Transverse colon (tissue), 4 donors: ENCODE measurements at places on chromosomes 16 and 17. TPM values are rescaled to one million over a fixed set of nuclear protein-coding genes. Genes with fewer than 3 reads are reported as not detected.
A peak's percentile ranks its signal among the peaks of the same experiment; 100 is the strongest.

DNA sequence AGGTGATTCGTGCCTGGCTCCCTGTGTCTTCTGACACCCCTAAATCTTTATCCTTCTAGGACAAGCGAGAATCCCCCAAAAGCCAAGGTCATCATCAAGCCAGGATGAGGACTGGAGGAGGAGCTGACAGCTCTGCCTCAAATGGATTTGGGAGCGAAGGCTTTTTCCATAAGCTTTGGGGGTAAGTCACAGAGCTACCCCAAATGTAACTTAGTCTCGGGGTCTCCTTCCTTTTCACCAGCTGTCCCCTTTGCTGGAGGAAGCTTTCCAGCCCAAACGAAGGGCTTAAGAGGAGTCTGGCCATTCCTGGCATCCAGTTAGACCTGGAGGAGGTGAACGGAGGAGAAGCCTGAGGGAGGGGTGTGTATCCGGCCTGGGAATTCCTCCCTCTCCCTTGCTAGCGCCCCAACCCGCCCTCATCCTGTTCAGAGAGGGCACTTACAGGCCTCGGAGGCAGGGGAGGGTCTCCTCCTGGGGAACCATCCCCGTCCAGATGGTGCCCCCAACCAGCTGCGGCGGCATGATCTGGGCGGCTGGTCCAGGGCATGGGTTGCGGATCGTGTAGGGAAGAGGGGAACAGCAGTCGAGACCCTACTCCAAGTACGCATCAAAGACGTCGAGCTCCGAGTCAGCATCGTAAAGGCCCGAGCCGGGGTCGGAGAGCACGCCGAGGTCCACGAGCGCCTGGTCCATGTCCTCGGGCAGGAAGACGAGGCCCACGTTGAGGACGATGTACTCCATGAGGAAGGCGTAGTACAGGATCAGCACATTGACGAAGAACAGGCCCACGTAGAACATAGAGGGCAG, 938 bp downstream of the DEXI start:
- H3K4me3 ChIP-seq, result peak overlapping the region; percentile 96
- peaks cover 41% of the 10 kb centered on the region for H3K4me1 ChIP-seq

DNA sequence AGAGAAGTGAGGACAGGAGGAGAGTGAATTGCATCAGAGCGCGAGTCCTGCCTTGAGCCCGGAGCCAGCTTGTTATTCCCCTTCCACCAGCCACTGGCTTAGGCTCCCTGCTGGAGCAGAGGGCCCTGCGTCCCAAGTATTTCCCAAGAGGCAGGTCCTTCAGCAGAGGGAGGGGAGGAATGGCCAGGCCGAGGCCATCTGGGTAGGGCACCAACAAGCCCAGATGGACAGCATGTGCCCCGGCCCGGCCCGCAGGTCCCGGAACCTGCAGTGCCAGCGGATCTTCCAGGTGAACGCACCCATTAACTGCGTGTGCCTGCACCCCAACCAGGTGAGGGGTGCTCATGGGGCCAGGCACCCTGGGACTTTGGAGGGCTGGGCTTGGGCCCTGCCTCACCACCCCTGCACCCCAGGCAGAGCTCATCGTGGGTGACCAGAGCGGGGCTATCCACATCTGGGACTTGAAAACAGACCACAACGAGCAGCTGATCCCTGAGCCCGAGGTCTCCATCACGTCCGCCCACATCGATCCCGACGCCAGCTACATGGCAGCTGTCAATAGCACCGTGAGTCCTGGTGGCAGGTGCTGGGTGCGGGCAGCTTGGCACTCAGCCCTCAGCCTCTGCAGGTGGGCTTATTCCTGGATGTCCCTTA, 1.7 kb downstream of the MLST8 start:
- H3K27ac ChIP-seq, result no peak overlapping the region
- H3K4me1 ChIP-seq, result peaks cover 19% of the 10 kb centered on the region
- H3K36me3 ChIP-seq, result no peaks in the 10 kb centered on the region

LRRC36 gene
- total RNA-seq, result not detected

DNA sequence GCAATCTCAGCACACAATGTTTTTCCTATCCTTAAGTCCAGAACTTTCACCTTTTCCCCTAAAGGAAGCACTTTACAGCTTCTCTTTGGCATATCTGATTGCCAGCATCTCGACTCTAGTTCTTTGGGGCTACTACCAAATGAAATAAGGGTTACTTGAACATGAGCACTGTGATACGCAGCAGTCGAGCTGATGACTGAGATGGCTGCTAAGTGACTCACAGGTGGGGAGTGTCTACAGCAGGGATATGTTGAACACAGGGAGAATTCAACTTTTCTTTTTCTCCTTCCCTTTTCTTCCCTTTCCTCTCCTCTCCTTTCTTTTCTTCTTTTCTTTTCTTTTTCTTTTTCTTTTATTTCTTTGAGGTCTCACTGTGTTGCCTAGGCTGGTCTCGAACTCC, 334.8 kb downstream of the MAF start:
- no peaks in the 10 kb centered on the region for H3K27me3 ChIP-seq
- no peak for DNase-seq
- H3K4me3 ChIP-seq, result no peak overlapping the region

SYT17 gene
- total RNA-seq, result 51.7 TPM

TLCD2 gene
- 48.6 TPM for total RNA-seq

- no peaks in the 10 kb centered on the region for H3K36me3 ChIP-seq
- peak overlapping the region; percentile 42 for H3K4me3 ChIP-seq
- no peaks in the 10 kb centered on the region for H3K27me3 ChIP-seq
Measured at GRCh38 chr17:39208893-39209292, 8.8 kb downstream of the RPL19 start.

- H3K36me3 ChIP-seq, result no peaks in the 10 kb centered on the region
- no peak overlapping the region for H3K4me3 ChIP-seq
Measured at GRCh38 chr16:57893217-57893558, 77.7 kb downstream of the CNGB1 start.

LRRC75A gene
- 67.9 TPM for total RNA-seq

ABCC11 gene
- total RNA-seq, result 0.27 TPM

EMP2 gene
- 48.5 TPM for total RNA-seq

GRCh38 chr16:22055881-22056280, 36.5 kb upstream of the VWA3A start:
- H3K27ac ChIP-seq, result no peak overlapping the region
- no peaks in the 10 kb centered on the region for H3K36me3 ChIP-seq
- H3K4me1 ChIP-seq, result no peaks in the 10 kb centered on the region
- DNase-seq, result no peak
- H3K27me3 ChIP-seq, result no peaks in the 10 kb centered on the region
- H3K4me3 ChIP-seq, result no peak overlapping the region

- peaks cover 57% of the 10 kb centered on the region for H3K4me1 ChIP-seq
- H3K27ac ChIP-seq, result peak overlapping the region; percentile 62
- no peak overlapping the region for H3K4me3 ChIP-seq
- DNase-seq, result peak; percentile 23
- no peaks in the 10 kb centered on the region for H3K27me3 ChIP-seq
Measured at GRCh38 chr16:85601730-85602401, 11.3 kb upstream of the GSE1 start.

DNA sequence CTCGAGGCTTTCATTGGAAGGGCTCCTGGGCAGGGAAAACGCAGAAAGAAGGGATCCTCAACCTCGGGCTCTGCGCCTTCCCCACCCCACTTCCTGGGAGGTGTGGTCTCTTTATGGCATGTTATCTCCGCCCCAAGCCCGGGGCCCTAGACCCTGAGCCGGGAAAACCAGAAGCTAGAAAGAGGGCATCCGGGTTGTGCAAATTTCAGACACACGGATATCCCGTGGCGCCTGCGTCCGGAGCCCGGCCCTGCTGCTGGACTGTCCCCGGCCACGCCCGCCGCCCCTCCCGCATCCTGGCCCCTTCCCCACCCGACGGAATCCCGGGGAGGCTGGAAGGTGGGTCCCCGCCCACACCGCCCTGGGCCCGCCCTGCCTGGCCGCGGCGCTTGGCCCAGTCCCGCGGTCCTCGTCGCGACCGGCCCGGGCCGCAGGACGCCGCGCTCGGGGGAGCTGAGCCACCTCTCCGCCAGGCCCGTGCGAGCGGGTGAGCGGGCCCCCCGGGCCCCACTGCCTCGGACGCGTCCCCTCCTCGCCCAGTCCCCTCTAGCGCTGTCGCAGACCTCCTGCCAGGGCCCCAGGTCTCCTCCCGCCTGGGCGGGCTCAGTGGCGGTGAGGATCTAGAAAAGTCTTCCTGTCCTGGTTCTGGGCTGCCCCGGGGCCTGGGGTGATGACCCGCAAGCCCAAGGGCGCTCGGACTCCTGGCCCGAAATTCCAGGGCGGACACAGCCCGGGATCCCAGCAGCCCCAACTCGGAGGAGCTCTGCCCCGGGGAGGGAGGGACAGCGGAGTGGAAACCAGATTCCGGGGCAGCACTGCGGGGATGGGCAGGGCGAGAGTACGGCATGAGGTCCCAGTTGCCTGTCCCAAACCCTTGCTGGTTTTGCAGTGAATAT, at the start of gene SLC16A5:
SLC16A5 (plus strand) TSS at position 397 of the 896 bp plus-strand sequence. CDS start 5,683 bp downstream, outside the sequence.
- H3K27ac ChIP-seq, result peak within 1 kb of the TSS; percentile 96
- peak; percentile 94 for DNase-seq
- H3K27me3 ChIP-seq, result no peaks in the 10 kb centered on the region
- H3K4me1 ChIP-seq, result peaks cover 52% of the 10 kb centered on the region
- no peaks in the 10 kb centered on the region for H3K36me3 ChIP-seq

GRCh38 chr16:49964973-49965372, 60.1 kb upstream of the CNEP1R1 start:
- peaks cover 17% of the 10 kb centered on the region for H3K27me3 ChIP-seq
- H3K27ac ChIP-seq, result no peak overlapping the region
- no peak overlapping the region for H3K4me3 ChIP-seq

EPX gene
- total RNA-seq, result not detected

WFIKKN2 gene
- total RNA-seq, result not detected

CDH16 gene
- total RNA-seq, result 1.8 TPM

DNA sequence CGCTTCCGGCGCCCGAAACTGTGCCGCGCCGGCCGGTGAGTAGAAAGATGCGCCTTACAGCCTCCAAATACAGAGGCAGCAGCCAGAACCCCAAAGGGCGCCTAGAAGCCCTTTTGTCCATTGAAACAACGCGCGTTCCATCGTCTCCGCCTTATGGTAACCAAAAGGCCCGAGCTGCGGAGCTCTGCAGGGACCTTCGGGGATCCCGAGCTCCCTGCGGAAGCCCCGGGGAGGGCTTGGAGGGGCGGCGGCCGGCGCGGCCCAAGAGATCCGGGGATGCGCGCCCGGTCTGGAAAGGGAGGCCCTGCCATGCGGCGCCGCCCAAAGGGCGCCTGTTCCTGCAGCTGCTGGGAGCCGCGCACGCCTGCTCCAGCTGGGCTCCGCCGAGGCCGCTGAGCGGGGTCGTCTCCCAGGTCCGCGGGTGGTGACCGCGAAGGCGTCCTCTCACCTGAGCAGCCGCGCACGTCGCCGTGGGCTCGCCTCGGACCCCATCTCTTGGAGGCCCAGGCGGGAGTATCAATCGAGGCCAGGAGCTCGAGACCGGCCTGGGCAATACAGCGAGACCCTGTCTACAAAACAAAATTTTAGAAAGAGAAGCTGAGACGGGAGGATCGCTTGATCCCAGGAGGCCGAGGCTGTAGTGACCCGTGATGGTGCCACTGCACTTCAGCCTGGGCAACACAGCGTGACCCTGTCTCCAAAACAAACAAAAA, 742 bp upstream of the FBXO31 start:
- peak; percentile 65 for DNase-seq
- H3K27ac ChIP-seq, result peak overlapping the region; percentile 94
- H3K36me3 ChIP-seq, result no peaks in the 10 kb centered on the region
- peaks cover 65% of the 10 kb centered on the region for H3K4me1 ChIP-seq
- H3K27me3 ChIP-seq, result no peaks in the 10 kb centered on the region
- H3K4me3 ChIP-seq, result peak overlapping the region; percentile 84

DNA sequence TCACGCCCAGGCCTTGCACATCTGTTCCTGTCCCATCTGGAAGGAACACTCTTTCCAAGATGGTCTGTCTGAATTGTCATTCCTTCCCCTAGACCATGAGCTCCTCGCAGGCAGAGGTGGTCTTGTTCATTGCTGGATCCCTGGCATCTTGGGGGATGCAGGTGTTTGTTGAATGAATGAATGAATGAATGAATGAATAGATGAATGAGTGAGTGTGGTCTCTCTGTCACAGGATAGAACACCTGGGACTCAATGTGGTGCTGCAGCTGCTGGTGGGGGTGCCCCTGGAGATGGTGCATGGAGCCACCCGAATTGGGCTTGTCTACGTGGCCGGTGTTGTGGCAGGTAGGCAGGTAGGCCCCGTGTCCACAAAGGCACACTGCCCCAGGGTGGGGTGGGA, 32.2 kb downstream of the RHBDL3 start:
- no peak for DNase-seq
- no peak overlapping the region for H3K27ac ChIP-seq
- H3K4me1 ChIP-seq, result no peaks in the 10 kb centered on the region
- no peaks in the 10 kb centered on the region for H3K36me3 ChIP-seq
- no peak overlapping the region for H3K4me3 ChIP-seq

CSH1 gene
- total RNA-seq, result not detected

GRCh38 chr17:41930009-41930832, at the start of gene ODAD4:
TSS of gene ODAD4 (plus strand) at chr17:41930617. CDS start at chr17:41930724, 107 bp downstream.
- peak; percentile 98 for DNase-seq
- H3K4me3 ChIP-seq, result peak within 1 kb of the TSS; percentile 37
- H3K27me3 ChIP-seq, result no peaks in the 10 kb centered on the region
- H3K4me1 ChIP-seq, result peaks cover 7% of the 10 kb centered on the region
- peak within 1 kb of the TSS; percentile 89 for H3K27ac ChIP-seq

ACSM2B gene
- total RNA-seq, result not detected
